ENCODE measurements at places on chromosomes 5 and 9.

DNA sequence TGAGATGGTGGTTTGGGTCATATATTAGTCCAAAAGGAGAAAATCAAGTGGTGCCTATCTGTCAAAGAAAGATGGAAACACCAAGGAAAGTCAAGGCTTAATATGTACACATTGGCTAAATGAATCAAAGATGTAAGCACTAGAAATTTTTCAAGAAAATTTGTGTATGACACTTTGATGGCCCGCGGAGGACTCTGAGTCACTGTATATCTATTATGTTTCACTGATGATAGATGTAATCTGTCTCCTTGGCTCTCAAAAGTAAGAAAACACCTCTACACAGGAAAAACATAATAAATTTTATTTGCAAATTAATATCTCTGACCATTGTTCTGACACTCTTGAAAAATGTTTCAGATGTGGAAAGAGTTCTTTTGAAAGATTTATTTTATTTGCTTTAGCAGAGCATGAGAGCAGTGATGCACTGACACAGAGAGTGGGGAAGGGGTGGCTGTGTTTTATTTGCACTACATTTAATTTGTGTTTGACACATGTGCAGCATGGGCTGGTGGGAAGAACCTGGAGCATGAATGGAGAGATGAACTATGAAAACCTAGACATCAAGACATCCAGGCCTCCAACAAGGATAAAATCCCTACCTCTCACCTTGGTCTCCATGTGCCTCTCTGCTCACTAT lies 180.8 kb upstream of the GAS1 start:
- no peak for DNase-seq

GRCh38 chr9:121249563-121249962 lies 18.4 kb upstream of the GSN start:
- DNase-seq, result no peak

GRCh38 chr9:13279284-13280141 lies at the start of gene MPDZ:
Gene MPDZ, minus strand, starts transcription at chr9:13279692. Its CDS starts 29,377 bp downstream, at chr9:13250315.
- DNase-seq, result no peak

GRCh38 chr9:129081388-129081904 lies 535 bp downstream of the DOLPP1 start:
- no peak for DNase-seq

- no peak for DNase-seq
Measured at GRCh38 chr9:92165484-92165883, 50.3 kb upstream of the SPTLC1 start.

- DNase-seq, result no peak
Measured at GRCh38 chr5:77518304-77518703, 26.2 kb upstream of the WDR41 start.

DNA sequence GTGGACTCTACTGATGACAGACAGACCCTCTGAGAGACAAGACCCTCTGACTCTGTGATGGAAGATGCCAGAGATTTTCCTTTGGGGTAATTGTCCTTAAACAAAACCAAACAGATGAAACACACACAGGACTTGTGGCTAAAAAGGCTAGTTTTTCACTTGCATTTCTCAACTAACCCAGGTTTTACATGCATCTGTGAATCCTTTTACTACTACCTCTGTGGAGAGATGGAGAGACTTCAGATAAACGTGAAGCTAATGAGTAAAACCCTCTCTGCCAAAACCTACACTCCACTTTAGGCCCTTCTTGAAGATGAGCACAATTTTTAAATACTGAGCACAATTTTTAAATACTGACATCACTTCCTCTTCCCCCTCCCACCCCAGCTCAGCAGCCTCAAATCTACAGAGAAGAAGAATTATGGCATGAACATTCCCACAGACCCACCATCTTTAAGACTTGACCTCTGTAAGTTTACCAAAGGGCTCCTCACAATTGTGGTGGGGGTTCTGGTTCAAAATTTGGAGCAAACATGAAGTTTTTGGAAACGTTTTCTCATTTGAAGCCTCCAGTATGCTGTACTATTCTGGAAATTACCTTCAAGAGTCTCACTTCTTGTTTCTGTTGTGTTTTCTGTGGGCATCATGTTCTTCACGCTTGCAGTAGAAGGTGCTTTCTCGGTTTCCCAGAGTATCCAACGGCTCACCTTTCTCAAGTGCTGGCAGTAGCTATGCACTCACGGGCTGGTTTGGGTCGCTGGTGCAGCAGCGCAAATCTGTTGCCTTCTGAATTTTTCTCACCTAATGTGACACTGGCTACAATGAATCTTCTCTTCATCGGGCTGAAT lies 42.7 kb downstream of the ACER2 start:
- DNase-seq, result no peak

- no peak for DNase-seq
Measured at GRCh38 chr5:81397176-81397575, 3.2 kb upstream of the ACOT12 start.

- DNase-seq, result no peak
Measured at GRCh38 chr5:41735213-41735612, 135.0 kb downstream of the OXCT1 start.

DNA sequence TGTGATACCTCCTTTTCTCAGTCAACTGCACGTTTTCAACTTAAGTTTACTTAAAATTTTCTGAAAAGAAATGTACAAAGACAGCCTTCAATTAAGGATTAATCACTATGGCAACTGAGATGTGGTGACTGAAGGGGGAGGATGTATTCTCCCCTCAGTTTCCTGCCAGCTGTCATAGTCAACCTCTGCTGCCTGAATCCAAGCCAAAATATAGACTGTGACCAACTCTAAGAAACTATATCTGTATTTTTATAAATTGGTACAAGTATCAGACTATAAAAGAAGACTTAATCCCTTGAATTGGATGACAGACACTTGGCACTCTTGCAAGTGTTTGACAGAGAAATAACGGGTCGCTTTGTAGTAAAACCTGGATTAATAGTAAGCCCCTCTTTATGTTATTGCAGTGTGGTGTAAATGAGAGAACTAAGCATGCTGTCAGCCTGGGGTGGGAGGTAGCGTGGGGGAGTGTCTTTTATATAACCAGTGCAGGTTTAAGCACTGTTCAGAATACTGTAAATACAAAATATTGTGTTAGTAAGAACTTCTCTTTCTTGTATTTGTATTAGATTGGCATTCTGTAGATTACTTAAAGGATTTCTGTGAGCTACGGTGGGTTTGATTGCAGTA lies 106.4 kb downstream of the ERCC6L2 start:
- DNase-seq, result no peak

GRCh38 chr5:88741964-88742363 lies 141.0 kb downstream of the MEF2C start:
- no peak for DNase-seq

GRCh38 chr9:107730666-107731065 lies 241.1 kb upstream of the KLF4 start:
- DNase-seq, result no peak

DNA sequence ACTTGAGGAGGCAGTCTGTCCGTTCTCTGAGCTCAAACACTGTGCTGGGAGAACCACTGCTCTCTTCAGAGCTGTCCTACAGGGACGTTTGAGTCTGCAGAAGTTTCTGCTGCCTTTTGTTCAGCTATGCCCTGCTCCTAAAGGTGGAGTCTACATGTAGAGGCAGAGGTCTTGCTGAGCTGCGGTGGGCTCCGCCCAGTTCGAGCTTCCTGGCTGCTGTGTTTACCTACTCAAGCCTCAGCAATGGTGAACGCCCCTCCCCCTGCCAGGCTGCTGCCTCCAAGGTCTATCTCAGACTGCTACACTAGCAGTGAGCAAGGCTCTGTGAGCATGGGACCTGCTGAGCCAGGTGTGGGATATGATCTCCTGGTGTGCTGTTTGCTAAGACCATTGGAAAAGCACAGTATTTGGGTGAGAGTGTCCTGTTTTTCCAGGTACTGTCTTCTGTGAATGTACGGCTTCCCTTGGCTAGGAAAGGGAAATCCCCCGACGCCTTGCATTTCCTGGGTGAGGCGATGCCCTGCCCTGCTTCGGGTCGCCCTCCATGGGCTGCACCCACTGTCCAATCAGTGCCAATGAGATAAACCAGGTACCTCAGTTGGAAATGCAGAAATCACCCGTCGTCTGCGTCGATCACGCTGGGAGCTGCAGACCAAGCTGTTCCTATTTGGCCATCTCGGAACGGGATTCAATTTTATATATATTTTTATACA lies 58.5 kb downstream of the CNTRL start:
- peak; percentile 78 for DNase-seq

- no peak for DNase-seq
Measured at GRCh38 chr5:6494939-6495338, 46.3 kb downstream of the UBE2QL1 start.

DNA sequence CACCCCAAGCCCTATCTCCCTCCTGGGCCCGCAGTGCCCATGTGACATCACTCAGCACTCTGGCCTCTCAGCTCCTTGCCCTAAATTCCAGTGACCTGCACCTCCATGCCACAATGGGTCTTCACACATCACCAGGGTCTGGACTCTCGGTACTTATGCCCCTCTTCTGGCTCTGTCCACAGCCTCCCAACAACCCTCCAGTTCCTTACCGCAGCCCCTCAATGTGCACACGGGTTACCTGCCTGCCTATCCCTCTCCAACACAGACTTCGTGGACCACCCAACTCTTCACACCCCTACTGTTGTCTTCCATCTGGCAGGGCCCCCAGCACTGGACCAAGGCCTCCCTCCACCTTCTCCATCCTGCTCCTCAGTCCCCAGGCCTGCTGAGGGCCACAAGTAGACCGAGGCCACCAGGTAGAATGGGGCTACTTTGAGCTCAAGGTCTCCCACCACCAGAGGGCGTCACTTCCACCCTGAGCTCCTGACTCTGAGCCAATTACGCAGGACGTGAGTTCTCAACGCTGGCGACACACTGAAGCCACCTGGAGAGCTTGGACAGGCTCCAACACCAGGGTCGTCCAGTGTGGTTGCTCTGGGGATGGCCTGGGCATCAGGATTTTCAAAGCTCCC lies 172.1 kb downstream of the GABBR2 start:
- DNase-seq, result no peak

- no peak for DNase-seq
Measured at GRCh38 chr5:134553821-134554267, 28.4 kb downstream of the JADE2 start.

GRCh38 chr5:140084541-140084940 lies 29.4 kb upstream of the PURA start:
- DNase-seq, result no peak

DNA sequence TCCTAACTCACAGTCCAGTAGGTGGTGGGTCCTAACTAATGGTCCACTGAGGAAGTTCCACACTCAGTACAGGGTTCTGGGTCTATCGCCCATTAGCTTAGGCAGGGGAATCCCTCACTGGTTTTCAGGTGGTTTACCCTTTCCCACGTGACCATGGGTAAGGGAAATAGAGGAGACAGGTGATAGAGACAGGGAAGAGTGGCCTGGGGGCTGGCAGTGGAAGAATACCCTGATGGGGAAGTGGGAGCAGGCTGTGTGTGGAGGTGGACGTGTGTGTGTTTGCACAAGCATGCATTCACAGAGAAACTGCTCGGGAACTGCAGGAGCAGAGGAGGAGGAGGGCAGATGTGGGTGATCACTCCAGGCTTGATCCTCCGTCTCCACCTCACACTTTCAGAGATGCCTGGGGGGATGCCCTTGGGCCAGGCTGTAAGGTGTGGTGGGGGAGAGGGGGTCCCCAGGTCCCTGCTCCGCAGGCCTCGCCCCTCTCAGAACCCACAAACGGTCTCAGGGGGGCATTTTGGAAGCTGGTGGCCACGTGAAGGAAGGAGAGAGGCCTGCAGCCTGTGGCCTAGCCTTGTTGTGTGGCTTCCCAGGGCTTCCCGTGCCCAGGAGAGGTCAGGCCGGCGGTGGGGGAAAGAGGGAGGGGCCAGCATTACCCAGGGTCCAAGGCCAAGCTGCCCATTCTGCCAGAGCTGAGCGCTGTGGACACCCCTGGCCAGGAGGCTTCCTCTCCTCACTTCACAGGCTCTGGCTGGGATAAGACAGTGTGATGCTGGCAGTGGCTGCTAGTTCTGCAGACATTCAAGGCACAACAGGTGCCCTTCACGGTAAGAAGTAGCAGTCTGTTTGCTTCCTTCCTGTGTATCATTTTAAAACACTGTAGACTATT lies 80.0 kb downstream of the OTULIN start:
- DNase-seq, result no peak

- DNase-seq, result no peak
Measured at GRCh38 chr5:142181547-142182163, 73.1 kb downstream of the NDFIP1 start.

DNA sequence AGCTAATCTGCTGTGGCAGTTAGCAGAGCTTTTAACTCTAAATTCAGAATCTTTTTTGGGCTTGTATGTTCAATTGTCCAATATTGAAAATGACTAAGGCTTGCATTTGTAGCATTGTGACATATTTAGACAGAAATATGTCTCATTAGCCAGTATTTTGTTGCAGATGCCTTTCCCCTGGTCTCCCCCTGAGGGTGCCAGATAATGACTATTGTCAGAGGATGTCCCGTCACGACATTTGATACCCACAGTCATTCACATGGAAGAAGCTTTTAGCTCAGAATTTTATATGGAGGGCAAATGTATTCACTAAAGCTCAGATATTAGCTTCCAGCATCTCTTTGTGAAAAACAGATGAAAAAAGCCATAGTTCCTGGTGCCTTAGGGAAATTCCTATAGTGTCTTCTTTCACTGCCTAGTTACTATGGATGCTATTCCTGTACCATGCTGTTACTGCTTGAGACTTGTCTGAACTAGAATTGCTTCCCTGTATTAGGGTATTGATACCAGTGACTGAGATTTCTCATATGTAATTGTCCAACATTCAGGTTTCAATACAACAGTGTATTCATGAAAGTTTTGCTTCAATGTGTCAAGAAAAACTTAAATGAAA lies 96.2 kb downstream of the CCDC192 start:
- no peak for DNase-seq

- no peak for DNase-seq
Measured at GRCh38 chr5:173434270-173434669, 106.1 kb upstream of the STC2 start.

GRCh38 chr5:34844106-34844505 lies 5.1 kb downstream of the TTC23L start:
- no peak for DNase-seq

GRCh38 chr5:107275333-107275732 lies 395.4 kb downstream of the EFNA5 start:
- DNase-seq, result no peak

GRCh38 chr9:105157171-105157583 lies 87.3 kb upstream of the SLC44A1 start:
- peak; percentile 44 for DNase-seq

DNA sequence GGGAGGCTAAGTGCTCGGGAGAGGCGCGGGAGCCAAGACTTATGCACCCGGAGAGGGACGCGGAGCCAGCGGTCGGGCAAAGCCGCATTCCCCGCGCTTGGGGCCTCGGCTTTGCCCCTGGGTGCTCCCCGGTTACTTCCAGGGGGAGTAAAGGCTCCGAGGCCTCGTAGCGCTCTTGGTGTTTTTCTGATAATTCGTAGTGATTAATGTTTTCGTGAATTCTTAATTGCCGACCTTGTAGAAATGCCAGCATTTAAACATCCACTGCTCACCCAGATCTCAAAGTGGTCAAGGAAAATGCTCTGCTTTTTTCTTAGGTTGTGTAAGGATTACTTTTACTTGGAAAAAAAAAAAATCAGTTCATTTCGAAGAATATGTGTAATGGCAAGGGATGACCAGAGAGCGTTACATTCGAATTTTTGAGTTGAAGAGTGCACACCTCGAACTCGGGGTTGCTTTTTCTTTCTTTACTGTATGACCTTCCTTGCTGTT lies 654 bp upstream of the TUT7 start:
- DNase-seq, result no peak

- DNase-seq, result no peak
Measured at GRCh38 chr5:150284311-150284710, 5.3 kb downstream of the CAMK2A start.

GRCh38 chr5:120591911-120592310 lies 127.8 kb downstream of the PRR16 start:
- no peak for DNase-seq

GRCh38 chr9:656926-657568 lies 184.4 kb upstream of the DMRT1 start:
- no peak for DNase-seq

Data from activated T-cell treated with anti-CD3 and anti-CD28 coated beads, Interleukin-2, amount 50 U/mL, for 1 hour (primary cell).